ENCODE measurements at places on chromosomes 13 and 19. TPM values are rescaled to one million over a fixed set of nuclear protein-coding genes. Genes with fewer than 3 reads are reported as not detected.

DNA sequence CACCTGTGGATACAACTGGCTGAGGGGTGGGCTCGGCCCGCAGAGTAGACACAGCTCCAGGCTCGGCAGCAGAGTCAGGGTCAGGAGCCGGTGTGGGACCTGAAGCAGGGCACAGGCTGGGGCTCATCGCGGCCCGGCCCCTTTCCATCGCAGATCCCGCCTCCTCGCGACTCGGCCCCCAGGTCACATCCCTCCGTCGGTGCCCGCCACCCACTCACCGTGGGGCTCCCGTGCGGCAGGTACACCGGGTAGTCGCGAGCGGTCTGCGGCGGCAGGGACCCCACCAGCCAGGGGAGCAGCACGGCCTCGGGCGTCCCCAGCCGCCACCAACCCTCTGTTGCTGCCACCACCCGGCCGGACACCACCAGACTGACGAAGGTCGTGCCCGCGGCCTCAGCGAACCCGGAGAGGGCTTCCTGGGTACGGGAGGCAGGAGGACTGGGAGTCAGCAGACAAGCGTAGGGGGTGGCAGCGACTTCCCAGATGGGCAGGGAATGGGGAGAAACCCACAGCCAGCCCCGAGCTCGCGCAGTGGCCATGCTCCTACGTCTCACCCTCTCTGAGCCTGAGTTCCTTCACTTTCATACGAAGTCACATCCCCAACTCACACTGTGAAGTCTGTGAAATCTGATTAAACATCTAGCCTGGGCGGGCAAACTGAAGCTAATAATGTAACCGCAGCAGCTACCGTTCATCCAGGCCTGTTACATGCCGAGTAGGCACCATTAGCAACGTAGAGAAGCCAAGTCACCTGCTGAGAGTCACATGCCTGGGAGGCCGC is 3.7 kb downstream of the FUZ start:
- peak; percentile 76 for DNase-seq

GRCh38 chr19:50580970-50581634 is 12.9 kb upstream of the LRRC4B start:
- no peak for DNase-seq

The LHB gene
- total RNA-seq: 8.4 TPM

DNA sequence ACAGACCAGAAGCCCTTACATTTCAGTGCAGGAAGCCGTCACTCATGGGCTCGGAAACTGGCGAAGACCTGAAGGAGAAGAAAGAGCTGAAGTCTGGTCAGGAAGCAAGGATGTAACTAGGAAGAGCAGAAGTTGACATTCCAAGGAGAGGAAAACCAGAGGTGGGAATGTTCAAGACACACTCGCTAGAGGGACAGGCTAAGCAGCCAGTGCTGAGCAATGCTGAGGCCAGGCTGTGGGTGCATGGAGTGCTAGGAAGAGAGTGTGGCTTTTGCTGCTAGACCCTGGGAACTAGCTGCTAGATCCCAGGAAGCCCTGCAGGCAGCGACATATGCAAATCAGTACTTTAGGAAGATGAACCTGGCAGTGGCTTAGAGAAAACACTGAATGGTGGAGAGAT is 12.1 kb upstream of the URAD start:
- no peak for DNase-seq

The IL17D gene
- total RNA-seq: 3.1 TPM

The TEX26 gene
- not detected for total RNA-seq

The PPP1R37 gene
- total RNA-seq: 268 TPM

DNA sequence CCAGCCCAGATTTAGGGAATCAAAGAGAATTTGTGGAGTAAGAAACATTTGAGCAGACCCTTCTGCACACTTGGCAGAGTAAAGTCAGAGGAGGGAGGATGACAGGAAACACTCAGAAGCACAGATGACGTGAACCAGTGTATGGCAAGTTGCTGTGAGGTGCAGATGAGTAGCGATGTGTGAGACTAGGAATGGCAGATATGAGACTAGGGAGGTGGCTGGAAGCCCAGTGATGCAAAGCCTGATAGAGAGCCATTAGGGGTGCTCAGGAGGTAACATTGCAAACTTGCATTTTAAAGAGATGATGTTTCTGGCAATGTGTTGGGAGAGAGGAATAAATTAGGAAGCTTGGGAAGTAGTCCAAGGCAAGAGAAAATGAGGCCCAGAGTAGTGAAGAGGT is 44.0 kb downstream of the PCDH17 start:
- peak; percentile 27 for DNase-seq

The WDR87 gene
- 0.14 TPM for total RNA-seq

DNA sequence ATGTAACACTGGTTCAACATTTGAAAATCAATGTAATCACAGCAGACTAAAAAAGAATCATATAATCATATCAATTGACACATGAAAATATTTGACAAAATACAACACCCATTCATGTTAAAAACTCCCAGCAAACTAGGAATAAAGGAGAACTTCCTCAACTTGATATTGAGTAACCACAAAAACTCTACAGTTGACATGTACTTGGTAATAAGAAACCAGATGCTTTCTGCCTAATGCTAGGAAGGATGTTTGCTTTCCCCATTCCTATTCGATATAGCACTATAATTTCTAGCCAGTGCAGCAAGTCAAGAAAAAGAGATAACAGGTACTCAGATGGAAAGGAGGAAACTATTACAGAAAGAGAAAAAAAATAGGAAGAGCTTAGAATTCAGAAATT is 26.9 kb downstream of the UFM1 start:
- DNase-seq: no peak

Data from stomach (tissue), 19 donors.